Activated T-helper 2 cell treated with anti-CD3 and anti-CD28 coated beads, Interferon-gamma antibody, Interleukin-2, Interleukin-4, amounts not matched to agents 10 μg/mL and 5 μg/mL and 100 μg/mL, durations not matched to agents 14 hours and 24 hours and 36 hours (primary cell): ENCODE measurements at places on chromosomes 5 and 9.
A peak's percentile ranks its signal among the peaks of the same experiment; 100 is the strongest.

DNA sequence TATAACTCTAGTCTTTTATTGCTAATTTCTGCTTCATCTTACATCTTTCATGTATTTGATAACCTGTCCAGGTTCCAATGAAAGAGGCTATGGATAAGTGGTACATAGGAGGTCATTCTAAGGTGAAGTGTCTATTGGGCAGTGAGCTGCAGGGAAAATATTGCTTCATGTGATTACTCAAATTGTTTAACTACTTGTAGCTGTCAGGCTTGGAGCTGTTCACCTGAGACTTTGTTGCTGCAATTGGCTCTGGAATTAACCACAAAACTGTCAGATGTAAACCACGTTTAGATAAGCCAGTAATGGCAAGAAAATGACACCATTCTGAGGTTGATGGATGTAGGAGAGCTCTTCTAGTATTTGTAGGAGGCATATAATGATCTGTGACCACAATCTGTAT is 26.0 kb downstream of the ADAMTSL1 start:
- DNase-seq = no peak
- no peak overlapping the region for H3K27ac ChIP-seq
- no peaks in the 10 kb centered on the region for H3K27me3 ChIP-seq
- H3K4me1 ChIP-seq = no peaks in the 10 kb centered on the region
- no peaks in the 10 kb centered on the region for H3K36me3 ChIP-seq

- no peaks in the 10 kb centered on the region for H3K36me3 ChIP-seq
- H3K27me3 ChIP-seq = no peaks in the 10 kb centered on the region
- no peaks in the 10 kb centered on the region for H3K4me1 ChIP-seq
- no peak overlapping the region for H3K4me3 ChIP-seq
- H3K27ac ChIP-seq = no peak overlapping the region
These were observed 215.8 kb upstream of the CYLC2 start for GRCh38 chr9:102779356-102779755.

- no peaks in the 10 kb centered on the region for H3K36me3 ChIP-seq
- H3K4me1 ChIP-seq = no peaks in the 10 kb centered on the region
- no peak for DNase-seq
- H3K27me3 ChIP-seq = no peaks in the 10 kb centered on the region
- no peak overlapping the region for H3K4me3 ChIP-seq
These were observed 1377.5 kb upstream of the CDH9 start for GRCh38 chr5:28415791-28416443.

DNA sequence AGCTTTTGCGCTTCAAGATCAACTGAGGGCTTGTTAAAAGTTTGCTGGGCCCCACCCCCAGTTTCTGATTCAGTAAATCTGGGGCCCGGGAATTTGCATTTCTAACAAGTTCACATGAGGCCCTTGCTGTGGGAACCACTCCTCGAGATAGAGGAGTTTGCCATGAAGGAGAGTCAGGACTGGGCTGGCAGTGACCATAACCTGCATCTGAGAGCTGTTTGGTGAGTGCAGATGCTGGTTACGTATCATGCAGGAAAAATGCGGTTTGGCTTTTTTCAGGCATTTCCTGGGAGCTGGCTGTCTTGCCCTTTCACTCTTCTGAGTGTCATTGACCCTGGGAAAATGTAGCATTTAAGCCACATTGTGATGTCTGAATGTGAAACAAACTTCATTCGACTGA is 9.4 kb upstream of the ANGPTL2 start:
- H3K4me3 ChIP-seq = no peak overlapping the region
- no peak for DNase-seq
- peaks cover 23% of the 10 kb centered on the region for H3K27me3 ChIP-seq
- H3K36me3 ChIP-seq = no peaks in the 10 kb centered on the region
- H3K27ac ChIP-seq = no peak overlapping the region
- H3K4me1 ChIP-seq = no peaks in the 10 kb centered on the region

- DNase-seq = no peak
- H3K27ac ChIP-seq = no peak overlapping the region
- H3K4me1 ChIP-seq = peaks cover 4% of the 10 kb centered on the region
- peak overlapping the region; percentile 37 for H3K4me3 ChIP-seq
These were observed 94.1 kb upstream of the LIFR start for GRCh38 chr5:38650540-38650939.

DNA sequence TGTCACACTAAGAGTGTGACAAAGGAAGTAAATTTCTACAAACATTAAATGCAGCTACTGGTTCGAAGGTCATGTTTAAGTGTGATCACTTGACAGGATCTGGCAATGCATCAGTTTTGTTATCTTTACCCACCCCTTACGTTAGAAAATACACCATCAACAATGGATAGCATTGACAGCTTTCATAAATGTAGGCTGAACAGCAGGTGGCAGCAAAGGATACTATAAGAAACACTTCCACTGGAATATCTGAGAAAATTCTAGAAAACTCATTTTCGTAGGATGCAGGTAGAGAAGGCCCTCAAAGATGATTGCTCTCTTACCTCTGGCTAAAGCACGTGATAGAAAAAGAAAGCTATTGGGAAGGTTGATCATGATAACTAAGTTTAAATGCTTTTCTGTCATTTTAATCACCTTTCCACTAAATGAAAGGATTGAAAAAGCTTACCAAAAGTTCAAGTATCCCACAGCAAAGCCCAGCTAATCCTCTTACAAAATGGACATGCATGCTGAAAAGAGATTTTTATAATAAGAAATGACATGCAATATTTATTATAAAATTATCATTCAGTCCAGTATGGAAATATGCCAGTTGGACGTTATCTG is 292.5 kb downstream of the PARP8 start:
- no peaks in the 10 kb centered on the region for H3K36me3 ChIP-seq
- peaks cover 6% of the 10 kb centered on the region for H3K4me1 ChIP-seq
- H3K27me3 ChIP-seq = peaks cover 12% of the 10 kb centered on the region

DNA sequence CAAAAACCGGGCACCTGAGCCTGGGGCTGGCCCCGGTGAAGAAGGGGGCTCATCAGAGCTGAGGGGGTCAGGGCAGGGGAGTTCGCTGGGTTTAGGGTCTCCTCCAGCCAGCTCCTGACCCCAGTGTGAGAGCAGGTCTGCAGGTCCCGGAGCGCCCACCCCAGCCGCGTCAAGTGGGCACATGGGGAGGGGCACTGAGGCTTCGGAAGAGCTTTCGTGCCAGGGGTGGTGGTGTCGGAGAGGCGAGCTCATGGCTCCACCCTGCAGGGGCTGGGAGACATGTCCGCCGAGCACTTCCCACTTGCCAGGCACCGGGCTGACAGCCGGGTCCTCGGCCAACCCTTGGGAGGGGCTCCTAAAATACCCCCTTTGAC is 13.2 kb downstream of the VAV2 start:
- no peaks in the 10 kb centered on the region for H3K36me3 ChIP-seq
- H3K4me1 ChIP-seq = no peaks in the 10 kb centered on the region
- no peak overlapping the region for H3K4me3 ChIP-seq
- no peak overlapping the region for H3K27ac ChIP-seq

- no peak overlapping the region for H3K27ac ChIP-seq
- no peak overlapping the region for H3K4me3 ChIP-seq
- no peaks in the 10 kb centered on the region for H3K4me1 ChIP-seq
- no peak for DNase-seq
- peaks cover 10% of the 10 kb centered on the region for H3K27me3 ChIP-seq
These were observed 15.7 kb upstream of the FST start for GRCh38 chr5:53464722-53465121.

- H3K4me1 ChIP-seq = no peaks in the 10 kb centered on the region
- H3K27me3 ChIP-seq = no peaks in the 10 kb centered on the region
- DNase-seq = no peak
- H3K27ac ChIP-seq = no peak overlapping the region
- H3K36me3 ChIP-seq = no peaks in the 10 kb centered on the region
These were observed 4.7 kb upstream of the OR1Q1 start for GRCh38 chr9:122609804-122610203.

DNA sequence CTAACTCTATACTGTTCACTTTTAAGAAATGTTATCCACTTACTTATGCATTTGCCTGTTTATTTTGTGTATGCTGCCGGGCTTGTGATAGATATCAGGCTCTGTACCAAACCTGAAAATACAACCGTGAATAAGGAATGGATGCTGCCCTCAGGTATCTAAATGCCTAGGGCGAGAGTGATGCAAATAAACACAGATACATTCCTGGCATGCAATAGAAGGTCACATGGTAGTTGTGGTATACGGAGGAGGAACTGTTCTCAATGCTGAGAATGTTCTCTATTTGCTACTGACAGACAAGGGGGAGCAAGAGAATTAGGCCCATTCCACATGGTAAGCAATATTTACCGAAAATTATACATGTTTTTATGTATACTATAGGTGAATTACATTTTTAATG is 227.8 kb downstream of the ICE1 start:
- no peaks in the 10 kb centered on the region for H3K27me3 ChIP-seq
- no peaks in the 10 kb centered on the region for H3K36me3 ChIP-seq
- H3K27ac ChIP-seq = no peak overlapping the region
- no peaks in the 10 kb centered on the region for H3K4me1 ChIP-seq
- H3K4me3 ChIP-seq = no peak overlapping the region
- no peak for DNase-seq

DNA sequence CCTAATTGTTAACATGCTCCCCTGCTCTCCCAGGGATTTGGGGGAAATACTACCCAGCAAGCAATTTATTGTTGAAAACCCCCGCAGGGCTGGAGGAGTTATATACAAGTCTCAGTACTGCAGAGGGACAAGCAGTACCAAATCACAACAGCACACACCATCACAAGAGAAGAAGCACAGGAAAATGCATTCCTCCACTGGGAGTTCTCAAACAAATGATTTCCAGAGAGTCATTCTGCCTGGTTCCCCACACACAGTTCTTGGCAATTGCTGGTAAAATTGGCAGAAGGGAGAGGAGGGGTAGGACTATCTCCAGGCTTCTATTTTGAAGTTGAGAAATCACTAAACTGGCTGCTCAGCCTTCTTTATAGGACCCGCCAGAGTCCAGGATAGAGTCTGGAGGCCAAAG is 16.8 kb downstream of the SIL1 start:
- no peaks in the 10 kb centered on the region for H3K36me3 ChIP-seq
- no peak overlapping the region for H3K4me3 ChIP-seq
- no peaks in the 10 kb centered on the region for H3K27me3 ChIP-seq

DNA sequence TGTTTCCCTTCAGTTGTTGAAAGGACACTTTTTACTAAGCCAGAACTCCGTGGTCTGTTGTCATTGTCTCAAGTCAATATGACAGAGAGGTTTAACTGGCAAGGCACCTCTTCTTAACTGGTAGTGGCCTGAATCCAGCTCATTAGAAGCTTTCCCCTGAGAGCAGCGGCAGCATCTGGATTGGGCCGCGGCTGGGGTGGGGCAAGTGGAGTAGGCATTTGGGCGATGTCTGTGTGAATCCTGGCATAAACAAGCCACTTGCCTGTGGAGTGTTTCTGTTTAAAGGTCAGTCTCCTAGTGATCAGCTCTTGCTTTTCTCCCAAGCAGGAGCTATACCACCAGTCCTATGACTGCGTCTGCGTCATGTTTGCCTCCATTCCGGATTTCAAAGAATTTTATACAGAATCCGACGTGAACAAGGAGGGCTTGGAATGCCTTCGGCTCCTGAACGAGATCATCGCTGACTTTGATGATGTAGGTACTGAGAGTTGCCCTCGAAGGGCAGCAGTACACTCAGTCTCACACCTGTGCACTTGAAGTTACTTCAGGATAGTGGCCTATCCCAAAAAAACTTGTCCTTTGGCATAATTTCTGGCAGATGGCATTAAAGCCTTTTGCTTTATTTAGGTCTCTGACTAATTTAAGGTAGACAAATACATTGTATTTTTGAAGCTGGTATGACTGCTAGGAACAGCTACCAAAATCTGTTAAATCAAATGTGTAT is 48.9 kb downstream of the CFAP90 start:
- no peak for DNase-seq
- H3K4me3 ChIP-seq = no peak overlapping the region
- H3K27ac ChIP-seq = no peak overlapping the region
- H3K4me1 ChIP-seq = no peaks in the 10 kb centered on the region
- H3K27me3 ChIP-seq = no peaks in the 10 kb centered on the region
- no peaks in the 10 kb centered on the region for H3K36me3 ChIP-seq

- no peak for DNase-seq
- H3K27me3 ChIP-seq = no peaks in the 10 kb centered on the region
- no peak overlapping the region for H3K4me3 ChIP-seq
- no peaks in the 10 kb centered on the region for H3K36me3 ChIP-seq
- H3K27ac ChIP-seq = no peak overlapping the region
These were observed 241.8 kb upstream of the MSX2 start for GRCh38 chr5:174482607-174483024.

- H3K27me3 ChIP-seq = no peaks in the 10 kb centered on the region
- H3K4me1 ChIP-seq = no peaks in the 10 kb centered on the region
- H3K36me3 ChIP-seq = no peaks in the 10 kb centered on the region
- no peak overlapping the region for H3K4me3 ChIP-seq
- no peak for DNase-seq
These were observed 406.0 kb downstream of the HINT1 start for GRCh38 chr5:130759061-130759460.

GRCh38 chr5:74421377-74421776 is 219.2 kb downstream of the ENC1 start:
- H3K4me1 ChIP-seq = no peaks in the 10 kb centered on the region
- H3K36me3 ChIP-seq = no peaks in the 10 kb centered on the region
- peaks cover 16% of the 10 kb centered on the region for H3K27me3 ChIP-seq
- no peak overlapping the region for H3K27ac ChIP-seq
- no peak overlapping the region for H3K4me3 ChIP-seq
- DNase-seq = no peak

GRCh38 chr9:132283863-132284262 is 70.9 kb downstream of the SETX start:
- peaks cover 77% of the 10 kb centered on the region for H3K36me3 ChIP-seq
- no peaks in the 10 kb centered on the region for H3K27me3 ChIP-seq
- no peak overlapping the region for H3K4me3 ChIP-seq
- peaks cover 11% of the 10 kb centered on the region for H3K4me1 ChIP-seq
- DNase-seq = no peak
- peak overlapping the region; percentile 38 for H3K27ac ChIP-seq

DNA sequence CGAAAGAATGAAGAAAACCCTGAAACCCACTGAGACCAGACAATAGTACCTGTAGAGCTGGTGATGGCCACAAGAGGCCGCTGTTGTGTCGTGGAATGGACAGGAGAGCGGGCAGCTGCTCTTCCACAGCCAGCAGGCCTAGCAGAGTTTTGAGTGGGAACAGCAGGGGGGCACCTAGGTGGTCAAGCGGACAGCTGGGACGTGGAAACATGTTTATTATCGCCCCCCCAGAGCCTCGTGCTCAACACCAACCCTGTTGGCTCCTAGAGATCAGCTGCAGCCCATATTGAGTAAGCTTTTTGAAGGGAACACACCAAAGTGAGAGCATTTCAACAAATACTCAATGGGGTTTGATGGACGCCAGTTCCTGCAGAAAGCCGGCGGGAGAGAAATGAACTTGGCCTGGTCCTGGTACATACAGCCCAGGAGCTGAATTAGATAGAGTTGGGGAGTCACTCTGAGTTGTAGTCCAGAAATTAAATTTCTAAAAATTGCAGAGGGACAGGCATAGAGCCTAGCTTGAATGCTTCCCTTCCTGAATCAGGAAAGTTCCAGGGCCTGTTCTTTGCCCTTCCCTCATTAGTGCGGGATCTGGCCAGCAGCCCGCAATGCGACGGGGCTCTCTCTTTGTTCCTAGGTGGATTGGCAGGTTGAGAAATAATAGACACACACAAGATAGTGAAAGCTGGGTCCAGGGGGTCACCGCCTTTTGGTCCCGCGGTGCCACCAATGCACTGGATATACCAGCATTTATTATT is 33.8 kb downstream of the MFAP3 start:
- H3K27ac ChIP-seq = peak overlapping the region; percentile 54
- peaks cover 6% of the 10 kb centered on the region for H3K27me3 ChIP-seq
- peak; percentile 77 for DNase-seq
- H3K4me3 ChIP-seq = no peak overlapping the region

- H3K36me3 ChIP-seq = peaks cover 48% of the 10 kb centered on the region
- no peak for DNase-seq
- no peak overlapping the region for H3K4me3 ChIP-seq
- no peaks in the 10 kb centered on the region for H3K27me3 ChIP-seq
These were observed 8.4 kb downstream of the BRD3OS start for GRCh38 chr9:134033516-134034214.
